ENCODE measurements at places on chromosomes 7 and 10.

DNA sequence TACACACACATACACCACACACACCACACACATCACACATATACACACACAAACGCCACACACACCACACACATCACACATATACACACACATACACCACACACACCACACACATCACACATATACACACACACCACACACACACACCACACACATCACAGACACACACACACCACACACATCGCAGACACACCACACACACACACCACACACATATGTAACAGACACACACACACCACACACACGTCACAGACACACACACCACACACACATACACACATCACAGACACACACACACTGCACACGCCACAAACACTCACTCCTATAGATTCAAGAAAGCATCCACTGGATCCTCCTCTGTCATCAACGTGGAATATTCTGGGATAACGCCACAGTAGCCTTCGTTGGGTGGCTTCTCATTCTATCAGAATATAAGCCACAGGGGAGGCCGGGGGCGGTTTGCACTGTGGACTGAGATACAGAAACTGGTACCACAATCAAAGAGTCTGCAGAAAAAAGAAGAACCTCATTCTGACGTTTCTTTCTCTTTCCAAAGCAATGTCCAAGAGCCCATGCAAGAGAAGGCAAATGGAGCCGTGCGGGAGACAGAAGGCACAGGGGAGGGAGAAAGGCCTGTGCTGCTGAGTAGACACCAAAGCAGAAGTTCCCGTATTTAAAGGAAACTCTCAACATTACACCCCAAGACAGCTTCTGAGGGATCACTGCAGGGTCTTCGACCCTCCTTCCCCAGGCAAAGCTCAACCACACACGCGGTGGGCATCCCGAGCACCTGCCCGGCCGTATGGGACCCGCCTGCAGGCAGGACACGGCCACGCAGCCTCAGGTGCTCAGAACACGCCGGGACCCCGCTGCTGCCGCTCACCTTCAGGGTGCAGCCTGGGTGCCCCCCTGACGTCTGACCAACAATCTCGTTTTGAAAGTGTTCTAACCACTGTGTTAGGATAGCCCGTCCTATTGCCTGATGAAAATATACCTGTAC, 321.2 kb downstream of the DNAJB6 start:
- H3K4me1 ChIP-seq = peaks cover 12% of the 10 kb centered on the region
- no peaks in the 10 kb centered on the region for H3K27me3 ChIP-seq
- no peak for DNase-seq
- no peaks in the 10 kb centered on the region for H3K36me3 ChIP-seq
- H3K27ac ChIP-seq = no peak overlapping the region

GRCh38 chr10:86944471-86944870, 12.9 kb downstream of the MMRN2 start:
- no peak for DNase-seq
- peaks cover 1% of the 10 kb centered on the region for H3K4me1 ChIP-seq
- H3K36me3 ChIP-seq = no peaks in the 10 kb centered on the region
- no peak overlapping the region for H3K27ac ChIP-seq
- H3K4me3 ChIP-seq = no peak overlapping the region
- no peaks in the 10 kb centered on the region for H3K27me3 ChIP-seq

- no peak for DNase-seq
- peaks cover 39% of the 10 kb centered on the region for H3K4me1 ChIP-seq
- H3K27ac ChIP-seq = no peak overlapping the region
- H3K36me3 ChIP-seq = no peaks in the 10 kb centered on the region
Measured at GRCh38 chr7:102287981-102288278, 1.3 kb downstream of the SH2B2 start.

DNA sequence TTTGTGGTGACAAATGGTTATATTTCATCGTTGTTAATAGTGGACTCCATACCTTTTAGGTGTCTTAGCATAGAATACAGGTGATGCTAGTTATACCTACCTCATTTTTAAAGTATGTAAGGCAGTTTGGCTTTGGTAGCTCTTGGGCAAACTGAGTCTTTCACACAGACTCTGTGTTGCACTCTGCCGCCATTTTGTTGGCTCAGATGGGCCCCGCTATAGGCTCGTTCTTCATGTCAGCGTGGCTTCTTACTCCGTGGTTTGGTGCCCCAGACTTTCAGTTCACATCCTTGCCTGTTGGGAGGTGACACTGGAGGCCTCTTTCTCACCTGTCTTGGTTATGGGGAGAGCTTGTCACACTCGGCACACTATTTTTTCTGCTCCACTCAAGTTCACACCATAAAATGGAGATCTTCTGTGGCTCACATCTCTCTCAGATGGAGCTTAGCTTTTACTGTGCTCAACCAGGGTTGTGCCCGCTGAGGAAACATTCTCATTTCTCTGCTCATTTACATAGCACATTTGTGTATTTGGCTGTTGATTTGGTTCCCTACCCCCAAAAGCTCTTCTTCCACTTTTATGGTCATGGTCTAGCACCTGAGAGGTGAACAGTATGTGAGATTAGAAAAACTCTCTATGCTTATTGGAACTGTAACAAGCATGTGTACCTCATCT, 178.5 kb downstream of the ARID5B start:
- H3K27me3 ChIP-seq = no peaks in the 10 kb centered on the region
- peak overlapping the region; percentile 85 for H3K27ac ChIP-seq
- peaks cover 88% of the 10 kb centered on the region for H3K4me1 ChIP-seq
- DNase-seq = peak; percentile 44
- H3K4me3 ChIP-seq = no peak overlapping the region

- no peaks in the 10 kb centered on the region for H3K4me1 ChIP-seq
- no peak overlapping the region for H3K4me3 ChIP-seq
- no peak overlapping the region for H3K27ac ChIP-seq
- H3K36me3 ChIP-seq = no peaks in the 10 kb centered on the region
Measured at GRCh38 chr10:82256275-82256674, 381.3 kb downstream of the NRG3 start.

DNA sequence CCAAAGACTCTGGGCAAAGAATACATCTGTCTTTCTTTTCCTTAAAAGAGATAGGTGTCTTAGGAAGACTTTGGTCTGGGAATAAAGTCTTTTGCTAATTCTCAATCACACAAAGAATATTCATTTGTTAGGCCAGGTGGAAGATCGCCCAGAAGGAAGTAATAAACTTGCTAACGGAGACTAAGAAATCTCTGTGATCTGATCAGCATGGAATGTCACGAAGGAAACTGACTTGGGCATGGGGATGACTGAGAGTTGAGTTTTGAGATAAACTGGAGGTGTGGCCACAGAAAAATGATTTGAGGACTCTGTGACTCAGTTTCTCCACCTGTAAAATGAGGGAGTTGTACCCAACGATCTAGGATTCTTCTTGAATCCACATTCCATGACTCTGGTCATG, 161.1 kb upstream of the SVIL start:
- no peak overlapping the region for H3K27ac ChIP-seq
- no peaks in the 10 kb centered on the region for H3K4me1 ChIP-seq
- H3K4me3 ChIP-seq = no peak overlapping the region

- no peak for DNase-seq
- H3K4me3 ChIP-seq = no peak overlapping the region
- peaks cover 23% of the 10 kb centered on the region for H3K36me3 ChIP-seq
- no peak overlapping the region for H3K27ac ChIP-seq
- H3K4me1 ChIP-seq = peaks cover 41% of the 10 kb centered on the region
- no peaks in the 10 kb centered on the region for H3K27me3 ChIP-seq
Measured at GRCh38 chr10:29688230-29688661, 53.5 kb upstream of the SVIL start.

DNA sequence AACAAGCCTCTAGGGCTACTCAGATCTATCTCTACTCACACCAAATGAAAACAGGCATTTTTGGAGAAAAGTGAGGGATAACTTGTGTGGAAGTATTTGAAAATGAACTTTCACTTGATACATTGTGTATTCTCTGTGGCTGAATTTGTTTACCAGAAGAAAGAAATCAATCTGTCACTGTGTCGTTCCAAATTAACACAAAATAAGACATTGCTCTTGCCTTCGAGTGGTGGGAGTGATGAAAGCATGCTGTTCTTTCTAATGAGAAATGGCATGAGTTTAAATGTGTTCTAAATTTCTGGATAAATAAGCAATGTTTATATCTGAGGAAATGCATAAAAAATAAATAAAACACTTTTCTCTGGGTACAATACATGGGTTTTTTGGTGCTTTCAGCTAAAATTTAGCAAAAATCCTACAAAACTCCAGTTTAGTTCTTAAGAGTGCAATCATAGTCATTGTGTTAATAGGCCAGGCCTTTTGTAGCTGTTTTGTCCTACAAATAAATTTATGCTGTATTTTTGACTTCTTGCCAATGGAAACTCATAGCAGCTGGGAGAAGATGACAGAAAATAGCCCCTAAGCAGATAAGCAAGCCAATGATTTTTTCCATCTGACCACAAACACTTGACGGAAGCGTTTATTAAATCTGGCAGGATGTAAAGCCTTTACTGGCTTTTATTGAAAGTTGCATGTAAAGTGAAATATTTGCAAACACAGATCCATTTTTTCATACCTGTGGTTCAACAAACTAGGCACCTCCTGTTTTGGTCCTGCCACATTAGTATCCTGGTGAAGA, 1064.1 kb upstream of the GHITM start:
- no peaks in the 10 kb centered on the region for H3K36me3 ChIP-seq
- no peaks in the 10 kb centered on the region for H3K4me1 ChIP-seq
- H3K27me3 ChIP-seq = no peaks in the 10 kb centered on the region
- DNase-seq = no peak
- no peak overlapping the region for H3K27ac ChIP-seq

DNA sequence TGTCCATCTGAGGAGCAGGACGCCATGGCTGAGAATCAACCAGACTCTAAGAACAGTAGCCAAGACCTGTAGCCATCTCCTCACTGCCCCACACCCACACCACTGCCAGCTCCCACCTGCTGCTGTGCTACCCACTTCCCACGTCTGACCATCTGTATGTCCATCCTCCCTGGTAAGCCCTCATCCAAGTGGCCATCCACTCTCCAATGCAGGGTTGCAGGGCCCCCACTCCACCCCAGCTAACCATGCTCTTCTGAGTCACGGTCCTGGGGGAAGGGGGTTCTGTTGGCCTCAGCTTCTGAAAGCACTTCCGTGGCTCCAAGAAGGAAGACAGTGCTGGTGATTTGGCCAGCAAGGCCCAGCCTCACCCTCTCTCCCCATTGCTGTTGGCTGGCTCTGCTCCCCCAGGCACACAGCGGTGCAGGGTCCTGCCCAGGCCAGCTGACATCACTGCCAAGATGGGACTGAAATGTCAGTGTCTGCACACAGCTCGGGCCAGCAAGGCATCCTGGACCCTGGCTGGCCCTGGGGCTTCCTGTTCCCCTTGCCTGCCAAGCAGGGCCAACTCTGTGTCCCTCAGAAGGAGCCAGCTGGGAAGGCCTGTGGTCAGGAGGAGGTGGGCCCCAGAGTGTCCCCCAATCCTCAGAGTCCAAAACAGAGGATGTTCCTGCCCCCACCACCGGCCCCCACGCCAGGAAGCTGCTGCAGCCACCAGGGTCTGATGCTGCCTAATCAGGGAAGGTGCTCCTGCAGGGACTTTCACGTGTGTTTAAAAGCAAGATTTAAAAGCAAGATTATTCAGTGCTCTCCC, 17.5 kb downstream of the RASGEF1A start:
- H3K27me3 ChIP-seq = no peaks in the 10 kb centered on the region
- peak; percentile 18 for DNase-seq
- no peaks in the 10 kb centered on the region for H3K36me3 ChIP-seq
- no peak overlapping the region for H3K27ac ChIP-seq

- DNase-seq = no peak
- peaks cover 9% of the 10 kb centered on the region for H3K27me3 ChIP-seq
- H3K4me3 ChIP-seq = no peak overlapping the region
- no peaks in the 10 kb centered on the region for H3K4me1 ChIP-seq
Measured at GRCh38 chr7:95322396-95322795, 1.9 kb downstream of the PON1 start.

Data from activated CD4-positive, alpha-beta memory T cell treated with anti-CD3 and anti-CD28 coated beads for 36 hours (primary cell).